ENCODE measurements at places on chromosomes 11 and 22.

GRCh38 chr22:17773606-17774205, 563 bp downstream of the BID start:
- DNase-seq = peak; percentile 53

- no peak for DNase-seq
These were observed 388.7 kb downstream of the NTM start for GRCh38 chr11:131759140-131759539.

GRCh38 chr22:46250783-46251125, 661 bp upstream of the CDPF1 start:
- DNase-seq = no peak

- no peak for DNase-seq
These were observed 67.4 kb downstream of the TP53I11 start for GRCh38 chr11:44883277-44883676.

DNA sequence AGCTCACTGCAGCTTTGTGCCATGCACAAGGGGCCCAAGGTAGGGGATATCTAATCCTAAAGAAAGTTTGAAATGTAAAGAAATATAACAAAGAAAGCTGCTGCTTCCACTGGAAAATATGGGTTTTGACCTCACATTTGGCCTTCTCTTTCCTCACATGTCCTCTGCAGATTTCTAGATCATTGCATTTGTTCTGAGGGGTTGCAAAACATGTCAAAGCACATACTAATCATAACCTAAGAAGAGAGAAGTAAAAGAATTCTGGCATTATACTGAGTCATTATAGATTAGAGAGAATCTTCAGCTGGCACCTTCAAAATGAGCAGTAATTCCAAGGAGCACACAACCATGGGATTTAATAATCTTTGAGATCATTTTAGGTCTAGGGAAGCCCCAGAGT, 92.5 kb upstream of the CHRM4 start:
- DNase-seq = no peak

DNA sequence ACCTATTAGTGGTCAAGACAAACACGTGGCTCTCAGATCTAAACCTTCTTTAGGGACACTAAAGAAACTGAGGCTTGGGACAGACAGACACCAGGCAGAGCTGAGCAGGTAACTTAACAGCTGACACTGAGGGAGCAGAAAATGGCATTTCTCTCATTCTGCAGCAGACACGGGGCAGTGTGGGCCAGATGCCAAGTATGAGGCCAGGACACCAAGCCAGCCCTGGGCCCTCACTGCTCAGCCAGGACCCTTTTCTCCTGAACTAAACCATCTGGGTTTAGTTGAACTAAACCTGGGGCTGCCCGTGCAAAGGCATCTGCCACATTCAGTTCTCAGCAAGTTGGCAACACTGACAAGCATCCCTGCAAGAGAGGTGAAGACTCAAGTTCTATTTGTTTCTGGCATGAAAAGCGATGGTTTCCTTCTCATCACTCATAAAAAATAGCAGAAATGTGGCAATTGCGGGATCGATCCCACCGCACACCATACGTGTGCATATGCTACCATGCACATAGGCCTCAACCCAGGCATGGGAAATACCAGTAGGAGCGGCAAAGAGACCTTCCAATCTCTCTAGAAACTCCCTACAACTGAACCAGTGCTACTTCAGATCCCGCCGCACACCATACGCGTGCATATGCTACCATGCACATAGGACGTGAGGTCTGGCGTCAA, 100.1 kb upstream of the BID start:
- DNase-seq = no peak

GRCh38 chr22:20982563-20982882, 426 bp downstream of the LZTR1 start:
- no peak for DNase-seq

DNA sequence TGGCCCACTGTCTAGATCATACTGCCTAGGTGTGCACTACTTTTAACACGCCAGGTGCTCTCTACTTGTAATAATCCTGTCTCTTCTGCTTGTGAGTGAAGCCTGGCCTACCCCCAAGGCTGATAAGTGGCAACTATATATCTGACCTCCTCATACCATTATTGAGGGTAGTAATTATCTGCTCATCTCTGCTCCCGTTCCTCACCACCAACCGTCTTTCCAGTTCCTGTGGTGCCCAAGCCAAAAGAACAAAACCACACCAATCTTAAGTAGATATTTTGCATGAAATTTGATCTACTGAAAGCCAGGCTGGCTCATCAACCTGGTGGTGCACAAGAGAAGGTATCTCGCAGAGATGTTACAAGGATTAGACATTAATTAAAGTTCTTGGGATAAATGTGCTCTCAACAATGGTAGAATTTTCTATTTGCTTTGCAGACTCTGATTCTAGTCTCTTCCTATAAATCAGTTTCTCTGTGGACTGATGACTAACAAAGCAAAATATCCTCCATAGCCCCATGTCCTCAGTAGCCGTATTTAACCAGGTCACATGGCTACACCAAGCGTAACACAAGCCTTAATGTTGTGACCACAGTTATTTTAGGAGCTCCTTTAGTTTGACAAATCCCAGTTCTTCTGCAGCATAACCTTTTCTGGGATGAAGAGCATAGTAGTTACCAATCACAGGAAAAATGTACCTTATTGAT, 267.2 kb downstream of the NTM start:
- DNase-seq = no peak

- DNase-seq = no peak
These were observed 594 bp downstream of the NRXN2 start for GRCh38 chr11:64722141-64723065.

DNA sequence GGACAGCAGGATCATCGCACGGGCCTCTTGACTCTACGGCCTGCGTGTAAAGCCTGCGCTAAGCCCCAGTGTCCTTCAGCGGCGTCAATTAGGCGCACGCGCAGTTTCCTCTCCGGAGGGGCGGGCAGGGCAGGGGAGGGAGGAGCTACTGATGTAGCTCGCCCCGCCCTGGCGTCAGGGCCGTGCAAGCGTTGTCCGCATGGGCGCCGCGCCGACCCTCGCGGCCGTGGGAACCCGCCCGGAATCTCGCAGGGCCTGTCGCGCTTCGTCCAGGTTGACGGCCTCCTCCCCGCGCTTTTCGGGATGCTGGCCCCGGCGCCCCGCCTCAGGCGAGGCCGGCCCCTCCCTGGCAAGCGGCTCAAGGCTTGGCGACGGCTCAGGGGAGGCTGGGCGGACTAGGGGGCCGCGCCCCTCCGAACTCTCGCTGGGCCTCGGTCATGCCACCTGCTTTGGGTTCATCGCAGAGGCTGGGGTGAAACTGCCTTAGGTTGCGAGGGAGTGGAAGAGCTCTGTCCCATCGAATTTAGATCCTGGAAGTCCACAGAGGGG, 61.1 kb downstream of the ST3GAL4 start:
- DNase-seq = peak; percentile 93

DNA sequence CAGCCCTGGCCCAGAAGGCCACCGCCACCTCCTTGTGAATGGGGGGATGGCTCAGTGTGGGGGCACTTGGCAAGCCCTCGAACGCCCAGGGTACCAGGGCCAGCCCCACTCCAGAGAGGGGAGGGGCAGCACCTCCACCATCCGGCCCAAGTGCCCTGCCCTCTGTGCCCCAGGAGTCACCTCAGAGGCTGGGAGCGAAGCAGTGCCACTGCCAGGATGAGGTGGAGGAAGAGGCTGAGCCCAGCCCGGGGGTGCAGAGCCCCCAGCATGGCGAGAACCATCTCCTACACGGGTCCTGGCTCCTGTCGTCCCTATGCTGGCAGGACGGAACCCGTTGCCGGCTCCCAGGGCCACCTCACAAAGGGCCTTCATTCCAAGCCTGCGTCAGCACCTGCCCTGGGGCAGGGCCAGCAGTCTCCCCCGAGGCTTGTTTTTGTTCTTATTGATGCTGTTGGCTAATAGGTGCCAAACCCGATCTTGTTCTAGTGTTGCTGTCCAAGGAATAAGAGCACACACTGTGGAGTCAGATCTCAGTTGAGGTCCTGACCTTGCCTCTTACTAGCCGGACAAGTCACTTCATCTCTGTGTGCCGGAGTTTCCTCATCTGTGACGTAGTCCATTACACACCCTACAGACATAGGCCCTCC, at the start of gene FREY1:
FREY1 (minus strand) TSS at position 307 of the 647 bp plus-strand sequence; CDS start at position 281, 26 bp downstream.
- DNase-seq = no peak

- no peak for DNase-seq
These were observed 192.2 kb downstream of the ST3GAL4 start for GRCh38 chr11:126547691-126548090.

DNA sequence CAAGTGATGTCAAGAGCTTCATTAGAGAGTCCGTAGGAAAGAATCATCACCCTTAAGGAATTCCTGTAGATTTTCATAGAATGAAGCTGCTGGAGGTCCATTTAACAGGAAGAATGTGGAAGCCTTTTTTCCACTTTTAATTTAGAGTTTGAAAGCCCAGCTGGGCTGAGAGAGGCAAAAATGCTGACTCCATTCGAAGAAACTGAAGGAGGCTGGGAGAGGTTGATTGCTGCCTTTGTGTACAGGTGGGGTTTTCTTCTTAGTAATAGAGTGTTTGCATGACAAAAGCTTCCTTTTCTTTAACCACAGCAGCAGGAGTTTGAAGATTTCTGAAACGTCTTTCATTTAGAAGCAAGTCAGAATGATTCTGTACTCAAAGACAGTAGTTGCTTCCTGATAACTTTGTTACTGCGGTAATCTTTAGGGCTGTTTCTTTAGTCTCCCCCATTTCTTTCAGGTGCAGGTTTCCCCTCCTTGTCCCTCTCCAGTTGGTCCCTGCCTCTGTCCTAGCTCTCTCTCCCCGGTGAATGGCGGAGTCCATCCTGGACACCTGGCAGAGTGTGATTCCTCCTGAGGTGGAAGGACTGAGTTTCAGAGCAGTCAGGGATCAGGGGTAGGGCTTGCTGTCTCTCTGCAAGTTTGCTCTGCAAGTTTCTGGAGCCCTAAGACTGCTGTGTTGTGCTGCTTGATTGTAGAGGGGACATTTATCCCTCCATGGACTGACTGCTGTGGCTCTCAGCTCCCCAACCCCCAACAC, 166.2 kb downstream of the LDLRAD3 start:
- DNase-seq = no peak

GRCh38 chr11:120108154-120108784, 29.6 kb downstream of the TRIM29 start:
- DNase-seq = peak; percentile 83

DNA sequence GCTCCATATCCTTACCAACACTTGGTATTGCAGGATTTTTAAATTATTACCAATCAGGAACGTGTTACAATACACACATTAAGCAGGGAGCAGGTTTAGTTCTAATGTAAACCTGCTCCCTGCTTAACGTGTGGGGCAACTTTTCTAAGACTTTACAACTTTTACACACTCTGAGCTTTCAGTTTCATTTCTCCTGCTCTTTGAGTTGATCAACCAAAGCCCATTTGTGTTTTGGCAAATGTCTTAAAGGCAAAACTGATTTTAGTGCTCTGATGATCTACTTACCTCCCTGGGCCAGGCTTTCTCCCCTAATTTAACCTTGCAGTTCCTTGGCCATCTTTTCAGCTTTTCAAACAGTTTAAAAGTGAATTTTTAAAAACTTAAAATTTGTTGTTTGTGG, 70.9 kb downstream of the ZBTB44 start:
- no peak for DNase-seq

GRCh38 chr11:10387206-10388083, 67.6 kb upstream of the AMPD3 start:
- DNase-seq = peak; percentile 89

DNA sequence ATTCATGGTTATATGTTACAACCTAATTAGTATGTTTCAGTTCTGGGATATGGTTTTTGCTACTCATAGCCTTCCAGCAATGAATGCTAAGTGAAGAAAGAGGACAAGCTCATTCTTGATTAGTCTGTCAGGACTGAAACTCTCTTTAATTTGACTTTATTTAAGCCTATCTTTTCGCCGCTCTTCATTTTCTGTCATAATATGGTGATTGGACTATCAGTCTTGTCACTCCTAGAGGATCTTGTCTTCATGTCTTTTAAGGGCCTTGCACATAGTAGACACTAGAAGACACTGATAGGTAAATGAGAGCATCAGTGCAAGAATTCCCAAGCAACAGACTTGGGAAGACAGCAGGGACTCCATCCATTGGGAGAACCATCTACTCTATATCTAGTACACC, 18.9 kb upstream of the MTCH2 start:
- DNase-seq = no peak

DNA sequence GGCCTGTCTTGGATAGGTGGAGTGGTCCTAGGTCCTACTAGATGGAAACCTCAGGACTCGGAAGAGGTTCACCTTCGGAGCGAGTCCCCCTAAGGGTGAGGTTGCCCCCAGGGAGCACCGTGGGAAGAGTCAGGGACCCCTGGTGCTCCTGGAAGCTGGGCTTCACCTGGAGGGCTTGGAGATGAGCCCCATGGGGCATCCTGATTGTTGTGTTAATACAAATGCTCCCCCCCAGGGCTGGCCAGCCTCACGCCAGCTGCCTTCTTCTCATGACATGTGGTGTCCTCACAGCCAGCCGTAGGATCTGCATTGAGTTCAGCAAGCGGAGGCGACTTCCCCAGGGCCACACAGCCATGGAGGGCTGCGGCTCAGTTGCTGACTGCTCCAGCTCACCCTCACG, 1487.5 kb downstream of the BRD1 start:
- DNase-seq = no peak

- DNase-seq = no peak
These were observed 8.7 kb upstream of the ACCS start for GRCh38 chr11:44057340-44057739.

DNA sequence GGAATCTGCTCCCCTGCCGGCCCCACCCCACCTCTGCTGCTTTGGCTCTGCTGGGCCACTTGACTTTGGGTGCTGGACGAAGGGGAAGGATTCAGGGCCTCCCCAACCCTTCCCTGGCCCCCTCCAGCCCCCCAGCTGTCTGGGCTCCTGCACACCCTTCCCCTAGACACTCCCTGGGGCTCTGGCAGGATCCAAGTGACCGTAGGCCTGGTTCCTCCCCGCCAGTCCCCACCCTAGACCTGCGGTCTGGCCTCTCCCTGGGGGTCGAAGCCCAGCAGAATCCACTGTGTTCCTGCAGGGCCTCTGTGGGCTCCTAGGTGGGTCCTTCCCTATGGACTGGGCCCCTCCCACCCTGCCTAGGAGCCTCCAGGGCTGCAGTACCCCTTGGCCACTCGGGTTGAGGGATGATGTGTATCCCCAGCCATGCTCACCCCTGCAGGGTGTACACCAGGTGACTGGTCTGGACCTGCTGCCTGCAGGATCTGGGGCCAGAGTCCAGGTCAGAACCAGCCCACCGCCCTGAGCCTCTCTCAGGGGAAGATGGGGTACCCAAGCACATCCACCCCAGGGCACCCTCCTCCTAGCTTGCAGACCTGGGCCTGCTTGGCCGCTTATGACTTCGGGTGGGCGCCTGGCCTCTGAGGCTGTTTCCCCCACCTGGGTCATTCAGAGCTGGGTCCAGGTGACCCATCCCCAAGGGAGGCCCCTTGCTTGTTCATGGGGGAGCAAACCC, 5.6 kb downstream of the PIM3 start:
- DNase-seq = peak; percentile 19

DNA sequence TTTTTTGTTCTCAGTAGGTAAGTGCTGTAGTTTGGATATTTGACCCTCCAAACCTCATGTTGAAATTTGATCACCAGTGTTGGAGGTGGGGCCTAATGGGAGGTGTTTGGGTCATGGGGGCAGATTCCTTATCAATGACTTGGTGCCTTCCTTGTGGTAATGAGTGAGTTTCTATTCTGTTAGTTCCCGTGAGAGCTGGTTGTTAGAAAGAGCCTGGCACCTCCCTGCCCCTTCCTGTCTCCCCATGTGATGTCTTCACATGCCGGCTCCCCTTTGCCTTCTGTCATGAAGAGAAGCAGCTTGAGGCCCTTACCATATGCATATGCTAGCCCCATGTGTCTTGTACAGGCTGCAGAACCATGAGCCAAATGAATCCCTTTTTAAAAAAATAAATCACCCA, 138.3 kb downstream of the TMEM135 start:
- no peak for DNase-seq
